ENCODE measurements at places on chromosomes 11 and 22. TPM values are rescaled to one million over a fixed set of nuclear protein-coding genes. Genes with fewer than 3 reads are reported as not detected.

The HPS4 gene
- total RNA-seq: 17.1 TPM

DNA sequence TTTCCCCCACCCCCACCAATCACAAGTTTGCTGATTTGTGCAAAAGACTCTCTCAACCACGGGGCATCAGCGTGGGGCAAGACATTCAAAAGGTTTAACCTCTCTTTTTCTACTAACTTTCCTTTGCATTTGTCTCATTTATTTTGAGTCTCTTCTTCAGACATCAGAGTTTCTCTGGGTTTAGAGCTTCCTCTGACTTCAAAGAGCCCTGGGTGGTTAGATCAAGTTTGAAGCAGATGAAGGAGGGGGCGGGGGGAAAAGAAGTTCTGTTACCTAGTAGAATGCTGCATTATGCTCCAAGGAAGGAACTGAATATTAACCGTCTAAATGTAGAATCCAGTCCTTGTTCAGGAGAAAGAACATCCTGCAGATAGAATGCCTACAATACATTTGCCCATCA lies 24.5 kb downstream of the GAS2 start:
- no peak overlapping the region for H3K4me3 ChIP-seq
- no peaks in the 10 kb centered on the region for H3K36me3 ChIP-seq
- no peaks in the 10 kb centered on the region for H3K27me3 ChIP-seq

DNA sequence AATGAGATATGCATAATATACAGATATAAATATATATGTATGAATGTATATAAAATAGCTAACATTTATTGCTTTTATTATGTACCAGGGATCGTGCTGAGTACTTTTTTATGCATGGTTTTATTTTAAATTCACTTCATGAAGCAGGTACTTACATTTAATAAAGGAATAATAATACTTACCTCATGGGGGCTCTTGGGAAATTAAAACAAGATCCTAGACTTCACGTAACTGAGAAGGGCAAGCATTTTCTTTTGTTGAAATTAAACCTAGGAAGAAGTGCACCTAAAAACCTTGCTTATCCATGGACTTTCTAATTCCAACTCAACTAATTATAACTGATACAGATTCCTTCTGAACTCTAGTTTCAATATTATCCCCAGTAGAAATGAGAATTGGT lies 40.0 kb upstream of the ABTB2 start:
- no peak overlapping the region for H3K27ac ChIP-seq
- no peaks in the 10 kb centered on the region for H3K4me1 ChIP-seq
- no peaks in the 10 kb centered on the region for H3K27me3 ChIP-seq
- DNase-seq: no peak

The SIRT3 gene
- total RNA-seq: 15.9 TPM

GRCh38 chr22:40037320-40037719 lies 42.6 kb downstream of the FAM83F start:
- H3K4me1 ChIP-seq: peaks cover 30% of the 10 kb centered on the region
- peaks cover 24% of the 10 kb centered on the region for H3K27me3 ChIP-seq
- H3K36me3 ChIP-seq: no peaks in the 10 kb centered on the region
- no peak overlapping the region for H3K4me3 ChIP-seq
- DNase-seq: no peak

DNA sequence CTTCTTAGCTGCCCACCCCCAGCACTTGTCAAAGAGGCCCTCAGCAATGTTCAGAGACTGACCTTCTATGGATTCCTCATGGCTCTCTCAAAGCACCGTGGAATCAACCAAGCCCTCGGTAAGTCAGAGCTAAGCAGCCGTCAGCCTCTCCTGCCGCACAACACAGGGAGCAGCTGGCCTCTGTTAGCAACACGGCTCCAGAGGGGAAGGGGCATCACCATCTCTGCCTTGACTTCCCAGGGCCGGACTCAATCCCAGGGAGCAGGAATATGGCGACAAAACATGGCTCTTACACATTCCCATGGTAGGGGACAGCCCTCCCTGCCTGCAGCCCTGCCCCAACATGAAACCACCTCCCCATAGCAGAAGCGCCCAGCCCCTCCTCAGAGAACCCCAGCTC lies 18.9 kb downstream of the ARFGAP2 start:
- H3K4me1 ChIP-seq: peaks cover 26% of the 10 kb centered on the region
- no peak for DNase-seq
- H3K36me3 ChIP-seq: peaks cover 61% of the 10 kb centered on the region
- H3K27me3 ChIP-seq: no peaks in the 10 kb centered on the region

The SCARF2 gene
- 14.5 TPM for total RNA-seq

- H3K4me3 ChIP-seq: no peak overlapping the region
- no peaks in the 10 kb centered on the region for H3K27me3 ChIP-seq
- no peak overlapping the region for H3K27ac ChIP-seq
- no peaks in the 10 kb centered on the region for H3K36me3 ChIP-seq
- H3K4me1 ChIP-seq: no peaks in the 10 kb centered on the region
- DNase-seq: no peak
These were observed 1203.3 kb downstream of the BRD1 start for GRCh38 chr22:48624401-48624800.

The TRPM5 gene
- total RNA-seq: not detected

- H3K4me3 ChIP-seq: no peak overlapping the region
- no peaks in the 10 kb centered on the region for H3K36me3 ChIP-seq
- DNase-seq: no peak
These were observed 28.3 kb upstream of the TP53I11 start for GRCh38 chr11:44978961-44979331.

DNA sequence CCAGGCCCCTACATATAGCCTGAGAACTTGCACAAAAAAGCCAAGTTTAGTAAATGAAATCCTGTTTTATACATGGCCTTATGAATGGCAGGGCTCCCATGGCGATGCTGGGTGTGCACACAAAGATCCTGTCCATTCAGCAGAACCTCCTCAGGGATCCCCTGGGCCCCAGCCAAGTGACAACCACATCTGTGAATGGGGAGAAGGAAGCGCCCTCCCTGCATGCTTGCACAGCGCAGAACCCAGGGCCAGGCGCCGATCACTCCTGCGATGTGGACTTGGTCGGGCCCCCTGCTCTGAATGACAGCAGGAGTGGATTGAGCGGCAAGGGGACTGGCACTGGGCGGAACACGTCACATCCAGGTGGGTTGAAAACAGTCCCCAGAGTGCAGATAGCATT lies 4.5 kb upstream of the CDC42EP2 start:
- no peak overlapping the region for H3K4me3 ChIP-seq
- DNase-seq: no peak
- H3K27me3 ChIP-seq: no peaks in the 10 kb centered on the region
- H3K27ac ChIP-seq: peak overlapping the region; percentile 17
- no peaks in the 10 kb centered on the region for H3K36me3 ChIP-seq

- H3K36me3 ChIP-seq: no peaks in the 10 kb centered on the region
- no peak overlapping the region for H3K4me3 ChIP-seq
- peaks cover 9% of the 10 kb centered on the region for H3K4me1 ChIP-seq
- no peak overlapping the region for H3K27ac ChIP-seq
- H3K27me3 ChIP-seq: no peaks in the 10 kb centered on the region
These were observed 8.5 kb upstream of the XBP1 start for GRCh38 chr22:28808716-28809355.

The DNAJB13 gene
- total RNA-seq: not detected

DNA sequence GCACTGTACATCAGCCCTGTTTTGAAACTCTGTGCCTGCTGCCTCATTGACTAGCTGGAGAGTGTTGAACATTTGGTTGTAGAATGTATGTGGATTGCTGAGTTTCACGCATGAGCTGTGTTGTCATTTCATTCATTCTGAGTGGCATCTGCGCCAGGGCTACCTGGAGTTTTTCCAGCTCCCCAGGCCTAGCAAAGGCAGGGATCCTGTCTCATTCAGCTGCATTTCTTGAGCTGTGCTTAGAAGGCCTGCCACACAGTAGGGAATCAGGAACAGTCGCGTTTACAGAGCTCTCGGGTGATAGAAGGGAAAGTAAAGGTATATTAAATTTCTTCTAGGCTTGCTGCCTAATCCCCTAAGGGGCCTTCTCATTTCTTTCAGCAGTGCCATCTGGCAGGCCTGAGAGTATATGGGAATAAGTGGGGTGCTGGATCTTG lies 44.3 kb downstream of the PTPRJ start:
- H3K27ac ChIP-seq: no peak overlapping the region
- no peak overlapping the region for H3K4me3 ChIP-seq

DNA sequence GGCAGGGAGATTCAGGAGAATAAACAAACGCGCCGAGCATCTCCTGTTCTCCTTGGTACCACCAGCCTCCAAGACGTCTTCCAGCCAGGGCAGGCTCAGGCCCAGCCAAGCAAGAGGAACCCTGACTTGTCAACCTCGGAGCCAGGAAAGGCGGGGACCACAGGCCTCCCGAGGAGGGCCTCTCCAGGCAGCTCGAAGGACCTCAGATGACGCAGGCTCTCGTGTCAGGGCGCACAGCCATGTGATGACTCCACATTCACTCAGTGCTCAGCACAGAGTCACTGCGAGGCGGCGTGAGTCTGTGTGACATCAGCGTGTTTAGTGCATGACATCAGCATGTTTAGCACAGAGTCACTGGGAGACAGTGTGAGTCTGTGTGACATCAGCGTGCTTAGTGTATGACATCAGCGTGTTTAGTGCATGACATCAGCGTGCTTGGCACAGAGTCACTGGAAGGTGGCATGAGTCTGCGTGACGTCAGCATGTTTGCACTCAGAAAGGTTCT lies 241.4 kb downstream of the BRD1 start:
- no peak for DNase-seq
- no peaks in the 10 kb centered on the region for H3K27me3 ChIP-seq
- H3K36me3 ChIP-seq: no peaks in the 10 kb centered on the region
- H3K4me3 ChIP-seq: no peak overlapping the region
- no peak overlapping the region for H3K27ac ChIP-seq
- H3K4me1 ChIP-seq: no peaks in the 10 kb centered on the region

DNA sequence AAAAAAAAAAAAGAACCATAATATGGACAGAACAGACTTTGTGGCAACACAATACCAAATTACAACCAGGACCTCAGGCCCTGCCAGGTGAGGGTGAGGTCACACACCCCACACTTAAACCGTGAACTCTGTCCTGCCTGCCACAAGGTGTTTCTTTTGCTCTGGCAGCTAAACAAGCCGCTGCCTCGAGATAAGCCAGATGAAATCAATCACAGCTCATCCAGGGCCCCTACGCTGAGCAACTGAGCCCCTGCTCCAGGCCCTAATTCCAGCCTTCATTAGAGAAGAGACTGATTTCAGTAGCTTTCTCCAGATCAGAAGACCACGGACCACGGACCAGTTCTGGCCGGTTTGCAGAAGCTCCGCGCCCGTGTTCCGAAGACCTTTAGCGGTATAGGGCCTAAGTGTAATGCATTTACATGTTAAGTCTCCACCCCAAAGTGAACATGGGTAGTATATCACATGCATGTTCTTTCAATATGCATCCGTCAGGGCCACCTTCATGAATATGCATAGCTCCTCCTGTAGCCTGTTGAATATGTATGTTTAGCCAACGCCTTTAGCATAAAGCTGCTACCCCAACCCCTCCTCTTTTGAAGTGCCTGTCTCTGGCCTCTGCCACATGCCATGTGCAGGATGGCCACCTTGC lies 14.8 kb upstream of the RAC2 start:
- no peaks in the 10 kb centered on the region for H3K36me3 ChIP-seq
- H3K4me1 ChIP-seq: no peaks in the 10 kb centered on the region

DNA sequence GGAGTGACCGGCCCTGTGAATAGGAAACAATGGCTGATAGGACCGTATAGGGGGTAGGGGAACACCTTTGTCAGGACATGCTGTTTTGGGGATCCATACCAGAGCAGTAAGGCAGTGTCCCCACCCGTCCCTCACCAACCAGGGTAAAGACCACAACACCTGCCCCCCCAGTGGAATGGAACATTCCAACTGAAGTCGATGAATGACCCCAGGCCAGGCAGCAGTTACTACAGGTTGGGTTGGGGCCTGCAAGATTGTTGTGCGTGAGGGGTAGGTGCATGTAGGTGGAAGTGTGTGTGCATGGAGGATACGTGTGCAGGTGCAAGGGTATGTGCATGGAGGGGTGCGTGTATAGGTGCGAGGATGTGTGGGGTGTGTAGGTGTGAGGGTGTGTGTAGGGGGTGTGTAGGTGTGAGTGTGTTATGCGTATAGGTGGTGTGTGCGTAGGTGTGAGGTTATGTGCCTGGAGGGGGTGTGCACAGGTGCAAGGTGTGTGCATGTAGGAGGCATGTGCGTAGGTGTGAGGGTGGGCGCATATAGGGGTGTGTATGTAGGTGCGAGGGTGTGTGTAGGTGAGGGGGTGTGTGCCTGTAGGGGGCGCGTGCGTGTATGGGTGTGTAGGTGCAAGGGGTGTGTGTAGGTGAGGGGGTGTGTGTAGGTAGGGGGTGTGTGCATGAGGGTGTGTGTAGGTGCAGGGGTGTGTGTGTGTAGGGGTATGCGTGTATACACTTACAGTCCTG lies 32.9 kb downstream of the PISD start:
- peak overlapping the region; percentile 78 for H3K4me3 ChIP-seq
- peaks cover 78% of the 10 kb centered on the region for H3K4me1 ChIP-seq
- no peak for DNase-seq
- no peak overlapping the region for H3K27ac ChIP-seq
- no peaks in the 10 kb centered on the region for H3K36me3 ChIP-seq
